Stimulated activated CD8-positive, alpha-beta memory T cell treated with anti-CD3 and anti-CD28 coated beads, Interleukin-4, amount 100 ng/mL, for 1 hour (primary cell): ENCODE measurements at places on chromosomes 6 and 20.

DNA sequence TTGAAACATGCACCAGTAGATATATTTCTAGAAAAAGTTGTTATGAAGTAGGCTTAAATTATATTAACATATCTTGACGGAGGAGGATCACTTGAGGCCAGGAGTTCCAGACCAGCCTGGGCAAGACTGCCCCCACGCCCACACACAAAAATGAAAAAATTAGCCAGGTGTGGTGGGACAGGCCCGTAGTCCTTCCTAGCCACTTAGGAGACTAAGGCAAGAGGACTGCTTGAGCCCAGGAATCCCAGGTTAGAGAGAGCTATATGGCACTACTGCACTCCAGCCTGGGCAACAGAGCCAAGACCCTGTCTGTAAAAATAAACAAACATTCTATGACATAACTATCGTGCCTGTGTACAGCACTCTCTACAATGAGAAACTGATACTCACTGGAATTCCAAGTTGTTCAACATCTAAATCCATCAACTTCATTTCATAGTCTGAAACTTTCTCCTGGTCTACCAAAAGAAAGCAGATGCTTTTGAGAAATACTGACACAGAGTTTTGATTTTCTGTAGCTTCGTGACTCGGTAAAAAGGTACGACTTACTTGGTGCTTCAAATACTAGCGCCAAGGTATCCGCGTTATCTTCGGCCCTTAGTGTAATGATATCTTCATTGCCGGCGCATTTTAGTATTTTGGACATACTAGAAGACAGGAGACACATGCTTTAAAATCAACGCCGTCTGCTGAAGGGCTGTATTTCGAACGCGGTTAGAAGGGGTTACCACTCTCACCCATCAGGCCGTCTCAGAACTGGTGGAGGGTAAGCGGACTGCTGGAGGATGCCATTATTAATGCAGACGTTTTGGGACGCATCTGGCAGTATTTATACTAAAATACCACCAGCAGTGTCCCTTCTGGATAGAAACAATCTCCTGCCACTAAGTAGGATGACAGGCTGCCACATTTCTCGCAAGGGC, 1.3 kb downstream of the PCNA start:
- no peak for DNase-seq

DNA sequence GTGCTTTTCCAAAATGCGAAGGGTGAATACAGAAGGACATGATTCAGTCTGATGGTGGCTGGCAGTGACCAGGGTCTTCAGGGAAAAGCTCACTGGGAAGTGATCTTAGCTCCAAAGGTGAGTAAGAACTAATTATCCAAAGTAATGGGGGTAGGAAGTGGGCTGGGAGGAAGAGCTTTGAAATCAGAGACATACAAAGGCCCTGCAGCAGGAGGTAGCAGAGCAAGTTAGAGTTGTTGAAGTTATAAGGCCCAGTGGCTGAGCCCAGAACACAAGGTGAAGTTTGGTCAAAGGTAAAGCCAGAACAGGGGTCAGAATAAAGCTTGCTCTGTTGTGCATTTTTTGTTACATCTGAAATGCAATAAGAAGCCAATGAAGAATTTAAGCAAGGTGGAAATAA, 81.2 kb downstream of the PLCB1 start:
- no peak for DNase-seq

GRCh38 chr20:44702776-44703175, 12.4 kb upstream of the CCN5 start:
- no peak for DNase-seq

DNA sequence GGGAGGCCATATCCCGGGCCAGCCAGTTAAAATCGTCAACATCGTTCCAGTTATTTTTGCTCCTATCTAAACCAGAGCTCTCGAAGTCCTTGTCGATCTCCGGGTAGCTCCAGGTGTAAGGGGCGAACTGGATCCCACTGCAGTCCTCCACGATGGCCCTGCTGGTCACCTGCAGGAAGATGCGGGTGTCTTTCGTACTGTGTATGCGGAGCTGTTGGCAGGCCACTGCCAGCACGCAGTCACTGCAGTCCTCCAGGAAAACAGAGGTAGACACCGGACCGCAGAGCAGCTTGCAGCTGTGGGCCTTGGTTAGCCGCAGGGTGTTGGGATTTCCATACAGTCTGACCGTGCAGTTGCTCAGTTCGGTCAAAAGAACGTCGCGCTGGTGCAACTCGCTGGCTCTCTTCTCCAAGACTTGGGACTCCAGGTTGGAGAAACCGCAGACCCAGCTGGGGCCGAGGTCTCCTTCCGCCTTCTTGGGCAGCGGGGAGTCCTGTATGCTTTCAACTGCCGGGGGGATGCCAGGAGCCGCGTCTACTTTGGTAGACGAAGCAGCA, 742 bp downstream of the TBCC start:
- no peak for DNase-seq

DNA sequence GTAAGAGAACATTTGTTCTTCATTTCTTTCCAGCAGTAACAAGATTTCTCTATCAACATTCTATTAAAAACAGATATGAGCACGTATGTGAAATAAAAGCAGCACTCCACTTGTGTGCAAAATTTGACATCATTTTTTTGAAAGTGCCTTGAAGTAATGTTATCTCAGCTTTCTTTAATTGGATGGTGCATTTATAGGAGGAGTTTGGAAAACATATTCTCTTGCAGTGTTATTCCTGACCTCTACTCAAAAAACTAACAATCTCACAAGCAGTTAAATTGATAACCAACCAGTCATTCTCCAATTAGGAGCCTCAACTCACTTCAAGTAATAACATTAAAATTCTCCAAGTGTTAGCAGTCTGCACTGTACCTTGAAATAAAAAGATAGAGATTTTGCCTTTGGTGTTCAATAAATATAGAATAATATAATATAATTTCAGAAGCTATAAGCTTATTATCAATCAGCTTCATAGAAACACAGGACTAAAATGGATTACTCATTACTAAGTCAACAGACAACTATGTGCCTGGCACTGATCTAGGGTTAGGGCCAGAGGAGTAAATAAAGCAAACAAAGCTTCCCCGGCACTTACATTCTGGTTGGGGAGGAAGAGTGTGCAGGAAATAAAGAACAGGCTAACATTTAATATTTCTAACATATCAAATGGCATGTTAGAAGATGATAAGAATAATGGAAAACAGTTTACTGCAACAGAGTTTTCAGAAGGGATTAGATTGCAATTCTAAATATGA, 149.0 kb upstream of the SGK1 start:
- no peak for DNase-seq

DNA sequence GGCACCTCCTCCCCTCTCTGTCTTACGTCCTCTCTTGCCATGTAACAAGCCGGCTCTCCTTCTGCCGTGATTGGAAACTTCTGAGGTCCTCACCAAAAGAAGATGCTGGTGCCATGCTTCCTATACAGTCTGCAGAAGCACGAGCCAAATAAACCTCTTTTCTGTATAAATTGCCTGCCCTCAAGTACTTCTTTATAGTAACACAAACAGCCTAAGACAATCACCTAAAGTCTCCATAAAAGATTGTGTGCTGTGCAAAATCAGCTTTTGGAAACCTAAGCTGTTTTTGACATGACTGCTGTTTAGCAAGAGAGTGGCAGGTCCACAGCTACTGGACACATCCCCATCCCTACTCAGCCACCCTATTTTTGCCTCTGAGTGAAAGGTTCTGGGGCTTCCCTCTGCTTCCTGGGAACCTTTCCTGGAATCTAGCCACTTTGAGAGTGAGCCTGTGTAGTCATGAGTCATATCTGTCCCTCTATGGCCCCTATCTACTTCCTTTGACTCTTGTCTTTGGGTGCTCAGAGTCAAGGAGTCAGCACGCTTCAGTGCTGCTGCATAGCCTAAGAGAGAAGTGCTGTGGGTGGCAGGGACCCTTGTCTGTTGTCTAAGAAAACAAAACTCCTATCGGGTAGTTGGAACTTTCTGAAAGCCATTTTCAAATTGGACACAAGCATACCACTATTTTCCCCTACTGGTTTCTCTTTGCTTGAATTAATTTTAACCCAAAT, 110.0 kb downstream of the PPP1R14C start:
- no peak for DNase-seq

DNA sequence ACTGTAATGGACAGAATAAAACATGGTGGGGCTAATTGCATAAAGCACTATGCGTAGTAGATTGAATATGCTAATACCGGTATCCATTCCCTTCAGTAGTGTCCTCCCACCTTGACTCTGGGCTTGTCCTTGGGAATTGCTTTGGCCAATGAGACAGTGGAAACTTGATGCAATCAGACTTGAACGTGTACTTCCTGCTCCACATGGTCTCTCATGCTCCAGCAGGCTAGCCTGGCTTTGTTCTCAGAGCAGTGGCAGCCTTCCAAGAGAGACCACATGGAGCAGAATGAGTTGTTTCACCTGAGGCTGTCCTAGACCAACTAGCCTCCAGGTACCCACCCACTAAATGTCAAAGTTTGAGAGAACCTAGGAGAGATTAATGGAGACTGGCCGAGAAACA, 37.0 kb upstream of the BTBD3 start:
- no peak for DNase-seq

- DNase-seq, result no peak
Observed at GRCh38 chr20:16846006-16846405, 97.8 kb downstream of the OTOR start.

- no peak for DNase-seq
Observed at GRCh38 chr6:142341855-142342330, 40.1 kb downstream of the ADGRG6 start.
